ENCODE measurements at places on chromosomes 1 and 21.

DNA sequence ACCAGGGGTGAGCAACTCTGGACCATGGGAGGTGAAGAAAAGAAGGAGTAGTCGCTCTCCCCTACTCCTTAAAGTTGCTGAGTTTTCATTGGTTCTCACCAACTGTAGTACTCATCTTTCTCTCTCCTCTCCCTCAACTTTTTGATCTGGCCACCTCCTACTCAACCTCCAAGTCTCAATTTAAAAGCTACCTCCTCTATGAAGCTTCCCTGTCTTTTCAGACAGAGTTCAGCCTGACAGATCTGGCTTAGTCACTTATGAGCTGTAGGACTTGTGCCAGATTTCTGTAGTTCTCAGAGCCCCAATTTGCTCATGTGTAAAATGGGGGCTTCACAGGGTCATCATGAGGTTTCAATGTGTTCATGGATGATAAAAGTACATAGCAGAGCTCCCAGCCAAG lies 34.5 kb upstream of the HTR1D start:
- no peak for DNase-seq

- DNase-seq, result no peak
Measured at GRCh38 chr1:165876121-165876520, 48.7 kb downstream of the UCK2 start.

DNA sequence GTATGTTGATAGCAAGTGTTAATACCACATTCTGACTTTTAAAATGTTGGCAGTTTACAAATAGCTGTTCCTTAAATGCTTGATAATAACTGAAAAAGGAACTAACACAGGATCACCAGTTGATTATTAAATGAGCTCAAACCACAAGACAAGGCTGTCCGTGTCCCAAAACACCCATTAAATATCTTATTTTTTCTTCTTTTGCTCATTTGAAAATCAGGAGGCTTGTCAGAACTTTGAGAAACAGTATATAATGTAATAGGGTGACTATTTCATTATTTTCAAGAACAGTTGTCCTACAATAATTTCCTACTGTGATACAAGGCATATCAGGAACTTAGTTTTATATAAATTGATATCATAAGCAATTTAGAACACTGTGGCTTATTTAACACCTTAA lies 2.7 kb downstream of the CDKN2C start:
- no peak for DNase-seq

DNA sequence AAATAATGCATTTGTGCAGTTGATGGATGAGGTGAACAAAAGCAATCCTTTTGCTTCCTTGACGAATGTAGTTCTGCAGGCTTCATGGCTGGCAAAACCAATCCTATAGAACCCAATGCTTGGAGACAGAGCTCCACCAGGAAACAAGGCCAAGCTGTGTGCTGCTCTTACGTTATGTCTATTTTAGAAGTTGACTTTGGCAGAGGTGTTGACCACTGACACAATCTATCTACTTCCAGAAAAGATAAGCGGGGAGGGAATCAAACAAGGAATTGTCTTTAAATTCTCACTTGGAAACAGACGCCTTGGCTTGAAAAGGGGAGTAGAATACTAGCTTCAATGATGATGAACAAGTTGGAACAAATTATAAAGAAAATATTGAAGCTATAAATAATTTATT lies 211.2 kb downstream of the SETD4 start:
- DNase-seq, result no peak

- no peak for DNase-seq
Measured at GRCh38 chr1:200714504-200715187, 24.0 kb upstream of the CAMSAP2 start.

GRCh38 chr21:34345892-34346291 lies 17.9 kb upstream of the KCNE2 start:
- DNase-seq, result no peak

- no peak for DNase-seq
Measured at GRCh38 chr1:96365076-96365475, 356.5 kb upstream of the PTBP2 start.

DNA sequence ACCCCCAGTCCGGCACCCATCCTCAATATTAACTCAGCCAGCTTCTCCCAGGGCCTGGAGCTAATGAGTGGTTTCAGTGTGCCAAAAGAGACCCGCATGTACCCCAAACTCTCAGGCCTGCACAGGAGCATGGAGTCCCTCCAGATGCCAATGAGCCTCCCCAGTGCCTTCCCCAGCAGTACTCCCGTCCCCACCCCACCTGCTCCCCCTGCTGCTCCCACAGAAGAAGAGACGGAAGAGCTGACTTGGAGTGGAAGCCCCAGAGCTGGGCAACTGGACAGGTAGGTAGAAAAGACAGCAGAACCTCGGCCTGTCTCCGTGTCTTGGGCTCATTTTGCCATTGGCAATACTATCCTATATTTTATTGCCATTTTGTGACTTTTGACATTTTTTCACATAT lies 45.4 kb upstream of the IPO9 start:
- DNase-seq, result no peak

DNA sequence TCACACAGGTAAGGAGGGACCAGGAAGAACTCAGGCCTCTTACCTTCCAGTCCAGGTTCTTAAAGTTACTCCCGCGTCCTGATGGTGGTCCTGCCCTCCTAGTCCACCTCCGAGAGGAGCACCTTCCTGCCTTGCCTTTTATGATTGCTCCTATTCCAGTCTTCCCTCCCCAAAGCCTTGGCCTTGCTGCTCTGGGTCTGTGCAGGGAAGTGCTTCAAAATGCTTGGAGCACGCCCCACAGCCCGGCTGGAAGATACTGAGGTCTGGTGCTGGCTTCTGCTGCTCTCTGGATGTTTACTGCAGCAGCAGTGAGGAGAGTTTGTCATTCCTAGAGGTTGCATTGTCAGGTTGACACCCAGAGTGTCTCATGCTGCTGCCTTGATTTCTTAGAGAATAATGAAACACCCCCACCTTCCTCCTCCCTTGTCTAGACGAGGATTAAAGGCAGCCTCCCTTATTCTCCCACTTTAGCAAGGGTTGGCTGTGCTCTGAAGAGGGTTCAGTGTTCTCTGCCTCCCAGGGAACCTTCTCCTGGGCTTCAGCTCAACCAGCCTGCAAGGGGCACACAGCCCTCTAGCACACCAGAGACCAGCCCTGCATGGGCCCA lies 142.2 kb upstream of the CACNA1E start:
- no peak for DNase-seq

DNA sequence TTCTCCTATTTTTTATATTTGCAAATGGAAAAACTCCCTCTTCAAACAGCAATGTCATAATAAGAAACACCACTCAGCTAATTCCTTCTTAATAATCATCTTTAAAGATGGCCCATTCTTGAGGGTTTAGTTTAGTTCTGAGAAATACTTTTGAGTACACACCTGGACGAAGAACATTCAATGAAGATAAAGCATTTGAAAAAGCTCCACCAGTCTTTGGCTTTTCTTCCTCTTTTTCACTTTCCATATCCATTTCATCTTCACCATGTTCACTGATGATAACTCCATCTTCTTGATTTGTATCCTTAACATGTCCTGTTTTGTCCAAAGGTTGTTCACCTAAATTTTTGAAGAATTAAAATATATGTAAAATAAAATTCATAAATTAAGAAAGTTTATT lies 7.4 kb downstream of the PAXBP1 start:
- no peak for DNase-seq

- no peak for DNase-seq
Measured at GRCh38 chr1:95232646-95233318, 1.2 kb upstream of the RWDD3 start.

- no peak for DNase-seq
Measured at GRCh38 chr1:42518908-42519307, 55.8 kb downstream of the CCDC30 start.

DNA sequence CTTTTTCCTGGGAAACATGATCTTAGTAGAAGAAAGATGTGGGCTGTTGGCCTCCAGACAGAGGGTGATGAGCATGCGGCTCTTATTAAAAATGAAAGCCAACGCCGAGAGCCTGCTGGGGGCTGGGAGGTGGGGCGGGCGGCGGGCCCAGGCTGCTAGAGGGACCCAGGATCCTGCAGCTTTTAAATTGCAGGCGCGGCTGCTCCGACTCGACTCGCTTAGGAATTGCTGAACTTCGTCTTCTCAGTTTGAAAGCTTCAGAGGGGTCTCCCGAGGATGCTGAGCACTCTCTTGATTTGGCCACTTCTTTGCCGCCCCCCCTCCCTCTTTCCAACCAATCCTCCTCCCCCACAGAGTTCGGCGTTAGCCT lies 1.2 kb downstream of the AGPAT3 start:
- DNase-seq, result no peak

- no peak for DNase-seq
Measured at GRCh38 chr1:43803646-43804045, 96.3 kb downstream of the ST3GAL3 start.

DNA sequence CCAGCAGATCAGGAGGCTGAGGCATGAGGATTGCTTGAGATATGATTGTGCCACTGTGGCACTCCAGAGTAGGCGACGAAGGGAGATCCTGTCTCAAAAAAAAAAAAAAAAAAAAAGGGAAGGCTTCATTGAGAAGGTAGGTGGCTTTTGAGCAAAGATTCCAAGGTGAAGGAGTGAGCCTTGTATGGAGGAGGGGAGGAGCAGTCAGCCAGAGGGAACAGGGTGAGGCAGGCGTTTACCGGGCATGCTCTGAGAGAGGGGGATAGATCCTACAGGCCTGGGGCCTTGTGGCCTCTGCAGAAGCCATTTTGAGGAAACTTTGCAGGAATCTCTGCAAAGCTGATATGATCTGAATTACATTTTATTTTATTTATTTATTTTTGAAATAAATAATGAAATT lies 5.1 kb upstream of the HDAC1 start:
- no peak for DNase-seq

GRCh38 chr1:183238071-183238470 lies 52.0 kb downstream of the LAMC2 start:
- DNase-seq, result no peak

GRCh38 chr21:36544545-36544944 lies 64.6 kb upstream of the CLDN14 start:
- no peak for DNase-seq

GRCh38 chr1:9321986-9322660 lies 29.4 kb downstream of the SPSB1 start:
- no peak for DNase-seq

DNA sequence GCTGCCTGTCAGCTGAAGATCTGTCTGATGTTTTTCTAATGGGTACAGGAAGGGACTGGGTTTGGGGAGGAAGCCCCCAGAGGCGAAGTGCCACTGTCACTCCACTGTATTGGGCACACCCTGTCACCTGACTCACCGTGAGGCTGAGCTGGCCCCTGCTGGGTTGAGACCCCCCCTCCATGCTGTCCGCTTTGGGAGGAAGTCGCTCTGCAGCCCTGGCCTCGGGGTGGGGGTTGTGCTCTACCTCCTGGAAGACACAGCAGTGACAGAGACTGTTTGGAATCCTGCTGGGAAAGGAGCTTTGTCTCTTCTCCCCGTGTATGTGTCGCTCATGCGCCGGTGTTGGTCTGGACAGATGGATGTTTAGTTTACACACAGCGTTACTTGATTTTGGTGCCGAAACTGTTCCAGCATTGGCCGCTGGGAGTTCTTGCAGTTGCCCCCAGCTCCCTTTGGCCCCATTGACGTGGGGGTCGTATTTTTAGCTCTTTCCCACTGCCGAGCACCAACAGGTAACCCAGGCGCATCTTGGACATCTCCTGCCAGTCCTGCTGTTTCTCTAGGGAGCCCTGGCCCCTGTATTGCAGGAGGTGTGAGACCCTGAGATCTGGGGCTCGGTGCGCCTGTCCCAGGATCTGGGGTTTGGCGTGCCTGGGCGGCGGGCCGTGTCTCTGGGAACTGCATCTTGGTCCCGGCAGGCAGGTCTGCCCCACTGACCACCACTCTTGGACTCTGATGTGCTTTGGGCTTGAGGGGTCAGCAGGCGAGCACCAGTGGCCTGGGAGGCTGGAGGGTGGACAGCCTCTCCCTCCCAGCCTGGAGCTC lies 30.3 kb downstream of the SLX9 start:
- DNase-seq, result no peak

GRCh38 chr1:67441739-67442281 lies 11.6 kb upstream of the SERBP1 start:
- no peak for DNase-seq

DNA sequence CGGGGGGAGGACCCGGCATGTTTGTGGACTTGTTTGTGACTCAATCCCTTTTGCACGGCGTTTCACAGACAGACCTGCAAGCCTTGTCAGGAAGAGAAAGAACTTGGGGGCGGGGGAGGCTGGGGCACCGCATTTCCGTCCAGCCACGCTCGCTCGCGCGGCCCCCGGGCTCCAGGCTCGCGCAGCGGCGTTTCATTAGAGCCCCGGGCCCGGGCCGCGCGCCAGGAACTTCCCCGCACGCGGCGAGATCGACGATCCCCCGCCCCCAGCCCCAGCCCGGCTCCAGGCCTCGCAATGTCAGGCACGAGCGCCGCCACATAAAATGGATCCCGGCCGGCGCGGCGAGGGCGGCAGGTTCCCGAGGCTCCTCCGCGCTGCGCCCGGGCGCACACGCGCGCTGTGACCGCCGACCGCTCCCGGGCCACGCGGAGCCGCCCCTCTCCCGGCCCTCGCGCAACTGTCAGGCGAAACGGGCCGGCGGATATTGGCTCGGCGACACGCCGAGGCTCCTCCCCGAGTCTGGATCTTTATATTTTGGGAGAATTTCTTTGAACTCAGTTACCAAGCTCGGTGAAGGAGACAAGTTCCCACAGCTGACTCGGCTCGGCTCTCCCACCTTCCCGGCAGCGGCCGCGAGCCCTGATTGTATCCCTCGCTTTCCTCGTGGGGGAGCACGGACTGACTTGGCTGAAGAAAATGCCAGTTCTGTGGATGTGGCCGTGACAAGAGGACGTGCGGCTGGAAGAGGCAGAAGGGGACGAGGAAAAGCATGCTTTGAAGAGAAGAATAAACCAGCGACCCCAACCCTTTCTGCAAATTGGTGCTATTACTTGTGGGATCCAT lies at the start of gene KIF26B:
KIF26B (plus strand) TSS at position 557 of the 843 bp plus-strand sequence. CDS start 440 bp downstream, outside the sequence.
- no peak for DNase-seq

DNA sequence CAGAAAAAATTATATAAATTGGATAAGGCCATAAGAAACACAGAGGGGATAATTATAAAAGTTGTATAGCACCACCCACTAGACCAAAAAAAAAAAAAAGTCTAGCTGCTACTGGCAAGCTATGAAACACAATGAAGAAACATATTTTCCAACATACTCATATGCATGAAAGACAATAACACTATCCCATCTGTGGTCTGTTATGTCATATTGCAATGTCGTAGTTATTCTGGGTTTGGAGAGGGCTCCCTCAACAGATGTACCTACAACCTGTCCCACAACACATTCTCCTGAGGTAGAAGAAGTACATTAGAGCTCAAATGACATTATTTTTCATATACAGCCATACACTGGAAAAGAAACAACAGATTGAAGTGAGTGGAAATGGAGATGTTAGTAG lies 517.6 kb upstream of the ADGRL4 start:
- DNase-seq, result no peak

DNA sequence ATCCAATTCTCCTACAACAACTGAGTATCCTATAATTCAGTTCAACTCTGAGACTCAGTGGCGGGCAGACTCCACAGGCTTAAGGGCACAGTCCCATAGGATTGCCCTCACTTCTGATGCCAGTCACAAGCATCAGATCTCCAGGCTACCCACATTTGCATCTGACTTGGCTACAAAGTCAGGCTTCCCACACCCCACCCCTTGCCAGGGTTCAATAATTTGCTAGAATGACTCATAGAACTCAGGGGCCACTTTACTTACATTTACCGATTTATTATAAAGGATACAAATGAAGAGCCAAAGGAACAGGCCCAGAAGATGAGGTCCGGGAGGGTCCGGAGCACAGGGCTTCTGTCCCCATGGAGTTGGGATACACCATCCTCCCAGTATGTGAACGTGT lies 36.0 kb upstream of the SLAMF9 start:
- no peak for DNase-seq

All from stimulated activated CD8-positive, alpha-beta memory T cell treated with anti-CD3 and anti-CD28 coated beads, Interleukin-7, amount 100 ng/mL, for 1 hour (primary cell).